Activated CD8-positive, alpha-beta T cell treated with anti-CD3 and anti-CD28 coated beads, Interleukin-2, amount 10 ng/mL, durations not matched to agents 7 days and 5 days (primary cell): ENCODE measurements at places on chromosomes 4 and X. TPM values are rescaled to one million over a fixed set of nuclear protein-coding genes. Genes with fewer than 3 reads are reported as not detected.

GRCh38 chr4:98581126-98581525 lies 77.3 kb downstream of the TSPAN5 start:
- no peak for DNase-seq

The SLC10A4 gene
- not detected for total RNA-seq

GRCh38 chr4:179248821-179249220 lies 1806.6 kb upstream of the AGA start:
- no peak for DNase-seq

DNA sequence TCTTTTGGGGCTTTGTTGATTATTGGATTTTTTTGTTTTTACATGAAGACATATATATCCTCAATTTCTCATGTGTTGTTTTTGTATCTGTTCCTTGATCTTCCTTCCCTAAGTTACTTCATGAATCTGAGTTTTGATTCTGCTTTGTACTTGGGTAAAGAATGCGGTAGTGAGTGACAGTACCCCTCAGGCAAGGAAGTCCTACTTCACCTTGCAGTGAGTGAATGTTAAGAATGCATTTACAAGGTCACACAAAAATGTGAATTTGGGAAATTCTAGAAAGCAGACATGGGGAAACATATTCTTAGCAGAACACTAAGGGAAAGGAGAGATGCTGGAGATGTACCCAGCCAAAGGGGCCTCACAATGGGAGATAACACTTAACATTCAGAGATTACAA lies 373.1 kb upstream of the LCORL start:
- DNase-seq = no peak

DNA sequence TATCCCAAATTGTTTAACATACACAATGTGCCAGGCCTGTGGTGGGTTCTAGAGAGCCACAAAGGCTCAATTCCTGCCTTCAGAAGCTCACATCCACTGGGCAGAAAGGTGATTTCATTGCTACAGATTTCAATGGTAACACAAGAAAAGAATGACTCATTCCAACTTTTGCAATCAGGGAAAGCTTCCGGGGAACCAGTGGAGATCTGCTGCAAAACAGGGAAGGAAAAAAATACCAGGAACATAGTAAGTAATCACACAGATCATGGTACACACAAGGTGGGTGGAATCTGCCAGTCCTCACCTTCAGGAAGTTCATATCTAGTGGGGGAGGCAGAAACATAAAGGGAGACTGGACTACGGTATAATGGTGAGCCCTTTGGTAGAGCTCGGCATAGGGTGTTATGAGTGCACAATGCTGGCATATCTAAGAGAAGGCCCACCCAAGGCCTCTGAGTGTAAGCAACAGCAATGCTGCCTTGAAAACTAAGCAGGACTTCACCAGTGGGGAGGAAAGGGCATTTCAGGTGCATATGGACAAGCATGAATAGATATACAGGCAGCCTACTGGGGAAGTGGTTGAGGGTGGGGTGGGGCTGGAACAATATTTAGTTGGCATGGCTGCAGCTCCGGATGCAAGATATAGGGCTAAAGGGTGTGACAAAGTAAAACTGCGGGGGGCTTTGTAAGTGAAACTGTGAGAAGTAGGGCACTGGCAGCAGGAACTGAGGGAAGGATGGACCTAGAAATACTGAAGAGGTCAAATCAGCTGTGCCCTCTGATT lies 24.2 kb downstream of the GPRIN3 start:
- DNase-seq = peak; percentile 69

GRCh38 chr4:24798036-24798610 lies 2.8 kb downstream of the SOD3 start:
- DNase-seq = no peak

The CENPVL1 gene
- not detected for total RNA-seq

DNA sequence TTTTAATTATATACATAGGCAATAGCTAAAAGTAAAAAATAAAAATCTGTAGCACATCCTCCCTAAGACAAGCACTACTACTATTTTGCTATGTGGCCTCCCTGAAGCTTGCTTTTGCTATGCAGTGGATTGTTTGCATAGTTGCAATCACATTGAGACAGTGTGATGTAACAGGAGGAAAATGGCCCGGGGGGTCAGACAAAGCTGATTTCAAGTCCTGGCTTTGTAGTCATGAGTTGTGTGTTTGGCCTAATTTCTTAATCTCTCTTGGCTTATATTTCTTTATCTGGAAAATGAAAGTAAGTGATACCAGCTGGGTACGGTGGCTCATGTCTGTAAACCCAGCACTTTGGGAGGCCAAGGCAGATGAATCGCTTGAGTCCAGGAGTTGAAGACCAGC lies 166.6 kb downstream of the LHFPL1 start:
- DNase-seq = no peak

- no peak for DNase-seq
Observed at GRCh38 chrX:111035256-111035655, 60.7 kb upstream of the PAK3 start.

The TMEM154 gene
- 20.0 TPM for total RNA-seq

GRCh38 chrX:152020888-152021287 lies 46.4 kb upstream of the GABRE start:
- DNase-seq = no peak

The PLXNB3 gene
- 0.83 TPM for total RNA-seq

DNA sequence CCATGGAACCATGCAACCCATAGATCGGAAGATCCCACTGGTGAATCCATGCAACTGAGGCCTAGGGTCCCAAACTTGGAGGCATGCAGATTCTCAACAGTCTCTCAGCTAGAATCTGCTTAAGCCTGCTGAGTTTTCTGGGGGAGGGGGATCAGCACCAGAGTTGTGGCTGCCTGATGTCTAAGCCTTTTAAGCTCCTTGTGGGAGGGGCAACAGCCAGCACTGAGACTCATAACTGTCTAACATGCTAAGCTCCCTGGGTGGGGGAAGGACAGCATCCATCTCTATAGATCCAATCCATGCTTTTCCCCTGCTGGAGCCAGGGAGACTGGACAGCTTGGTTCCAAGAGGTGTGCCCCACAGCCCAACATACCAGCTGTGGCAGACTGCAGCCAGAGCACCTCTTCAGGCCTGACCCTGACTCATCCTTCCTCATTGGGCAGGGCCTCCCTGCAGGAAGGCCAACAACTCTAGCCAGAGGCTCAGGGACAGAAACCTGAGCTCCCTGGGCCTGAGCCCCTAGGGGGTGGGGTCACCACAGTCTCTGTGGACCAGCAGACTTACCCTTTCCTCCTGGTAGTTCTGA lies 300.1 kb upstream of the SLC7A11 start:
- no peak for DNase-seq

- no peak for DNase-seq
Observed at GRCh38 chr4:48467891-48468290, 15.3 kb upstream of the SLC10A4 start.

DNA sequence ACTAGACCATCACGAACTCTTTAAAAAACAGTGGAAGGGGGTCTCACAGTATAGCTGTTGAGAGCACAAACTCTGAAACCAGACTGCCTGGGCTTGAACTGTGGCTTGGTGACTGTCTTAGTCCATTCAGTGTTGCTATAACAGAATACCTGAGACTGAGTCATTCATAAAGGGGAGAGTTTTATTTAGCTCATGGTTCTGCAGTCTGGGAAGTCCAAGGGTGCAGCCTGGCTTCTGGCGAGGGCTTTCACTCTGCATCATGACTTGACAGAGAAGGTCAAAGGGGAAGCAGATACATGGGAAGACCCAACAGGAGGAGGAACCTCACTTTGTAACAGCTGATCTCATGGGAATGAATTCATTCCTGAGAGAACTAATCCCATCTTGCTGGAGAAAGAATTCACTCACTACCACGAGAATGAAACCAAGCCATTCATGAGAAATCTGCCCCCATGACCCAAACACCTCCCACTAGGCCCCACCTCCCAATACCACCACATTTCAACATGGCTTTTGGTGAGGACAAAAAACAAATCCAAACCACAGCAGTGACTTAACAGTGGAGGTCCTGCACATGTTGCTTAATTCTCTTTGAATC lies 116.7 kb upstream of the STOX2 start:
- DNase-seq = no peak

- no peak for DNase-seq
Observed at GRCh38 chr4:145694929-145695328, 15.0 kb downstream of the C4orf51 start.

DNA sequence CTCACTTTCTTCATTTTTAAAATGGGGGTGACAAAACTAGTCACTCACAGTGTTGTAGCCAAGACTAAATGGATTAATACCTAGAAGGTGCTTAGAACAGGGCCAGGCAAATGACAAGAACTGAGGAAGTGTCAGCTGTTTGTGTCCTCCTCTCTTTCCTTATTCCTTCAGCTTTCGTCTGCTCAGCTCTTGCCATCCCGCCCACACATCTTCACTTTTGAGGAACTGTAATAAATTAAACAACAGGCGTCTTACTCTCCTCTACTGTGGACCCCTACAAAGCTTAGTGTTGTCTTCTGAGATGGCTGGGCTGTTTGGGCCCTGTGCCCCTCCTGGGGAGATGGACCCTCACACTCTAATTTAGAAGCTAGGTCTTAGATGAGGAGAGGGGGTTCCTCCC lies 2.7 kb downstream of the HPSE start:
- DNase-seq = no peak

DNA sequence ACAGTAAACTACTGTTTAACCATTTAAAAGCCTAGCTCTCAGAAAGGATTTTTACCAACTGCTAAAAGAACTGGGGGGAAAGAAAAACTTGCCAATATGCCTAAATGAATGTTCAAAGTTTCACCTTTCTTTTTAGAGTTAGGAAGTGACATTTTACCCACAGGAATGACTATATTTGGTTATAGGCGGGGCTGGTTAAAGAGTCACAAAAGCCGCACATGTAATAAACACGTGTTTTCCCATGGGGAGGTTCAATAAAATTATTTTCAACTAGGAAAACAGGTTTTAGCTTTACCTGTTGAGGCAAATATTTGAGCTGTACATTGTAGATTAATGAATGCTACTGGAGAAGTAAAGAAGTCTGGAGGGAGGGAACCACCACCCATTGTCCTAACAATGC lies 41.6 kb upstream of the UGDH start:
- no peak for DNase-seq

The SPANXA2 gene
- total RNA-seq = not detected

The PCDH19 gene
- total RNA-seq = not detected

DNA sequence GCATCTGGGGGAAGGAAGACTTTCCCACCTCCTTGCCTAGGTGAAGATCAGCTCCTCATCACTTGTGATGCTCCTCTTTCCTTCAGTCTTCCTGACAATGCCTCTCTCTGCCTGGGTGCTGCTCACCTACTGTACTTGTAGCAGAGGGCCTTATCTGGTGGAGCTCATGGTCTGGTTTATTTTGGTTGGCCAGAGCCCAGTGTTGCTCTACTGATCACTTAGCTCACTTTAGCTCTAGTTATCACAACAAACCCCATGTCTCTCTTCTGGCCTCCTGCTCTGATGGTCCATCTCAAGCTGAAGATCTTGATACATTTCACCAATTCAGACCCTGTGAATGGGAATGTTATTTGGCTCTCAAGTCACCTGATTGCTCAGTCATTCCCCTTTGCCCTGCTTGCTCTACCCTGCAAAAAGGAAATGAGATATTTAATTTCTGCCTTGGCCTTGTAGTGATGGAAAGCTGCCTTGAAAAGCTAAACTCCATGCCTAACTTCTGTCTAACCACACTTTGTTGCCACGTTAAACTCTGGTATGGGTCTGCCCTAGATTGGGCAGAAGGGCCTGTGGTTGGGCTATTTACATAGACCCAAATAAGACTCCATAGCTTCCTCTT lies 30.3 kb upstream of the ADH1C start:
- no peak for DNase-seq

The CSN2 gene
- total RNA-seq = not detected

DNA sequence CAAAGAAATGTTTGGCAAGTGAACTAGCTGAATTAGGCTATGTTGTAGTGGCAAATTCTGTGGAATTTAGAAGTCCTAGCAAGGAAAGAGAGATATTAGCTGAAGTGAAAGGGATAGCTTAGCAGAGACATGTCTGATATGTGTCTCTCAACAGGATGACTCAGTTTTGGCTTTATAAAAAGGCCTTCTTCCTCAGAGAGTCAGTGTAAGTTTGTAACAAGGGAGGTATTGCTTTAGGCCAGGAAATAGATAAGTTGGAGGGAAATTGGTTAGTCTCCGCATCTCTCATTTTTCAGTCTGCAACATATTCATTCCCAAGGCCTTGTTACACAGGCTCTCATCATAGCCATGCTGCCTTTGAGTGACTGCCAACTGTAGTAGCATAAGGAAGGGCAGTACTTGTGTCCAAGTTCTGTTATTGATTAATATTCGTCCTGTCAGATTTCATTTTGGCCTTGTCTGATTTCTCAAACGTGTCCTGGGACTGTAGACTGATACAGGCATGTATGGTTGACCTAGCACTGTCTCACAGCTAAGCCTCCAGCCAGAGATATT lies 4.0 kb downstream of the TMEM164 start:
- no peak for DNase-seq

DNA sequence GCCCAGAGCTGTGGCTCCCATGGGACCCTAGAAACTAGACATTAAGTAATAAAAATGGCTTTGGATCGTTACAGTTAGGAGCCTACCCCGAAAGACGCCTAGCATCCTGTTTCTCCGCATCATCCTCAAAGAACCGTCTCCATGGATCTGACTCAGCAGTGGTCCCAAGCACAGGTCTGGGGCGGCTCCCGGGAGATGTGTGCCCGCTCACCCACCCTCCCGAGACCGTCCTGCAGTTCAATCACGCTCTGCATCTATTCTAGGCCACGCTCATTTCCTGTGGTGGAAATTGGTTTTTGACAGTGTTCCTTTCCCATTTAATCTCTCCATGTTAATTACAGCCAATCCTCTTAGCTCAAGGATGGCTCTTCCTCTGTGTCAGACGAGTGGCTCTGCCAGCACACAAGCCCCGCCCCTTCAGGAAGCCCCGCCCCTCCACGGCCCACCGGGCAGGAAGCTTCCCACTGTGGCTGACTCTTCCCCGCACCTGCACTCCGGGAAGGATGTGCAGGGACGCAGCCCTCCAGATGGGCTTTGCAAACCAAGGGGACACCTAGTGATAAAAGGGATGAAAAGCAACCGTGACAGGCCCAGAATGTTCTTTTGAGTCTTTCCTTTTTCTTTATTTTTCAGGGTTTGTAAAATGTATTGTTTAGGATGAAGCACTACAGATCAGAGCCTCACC lies 34.5 kb upstream of the HELT start:
- DNase-seq = peak; percentile 59

DNA sequence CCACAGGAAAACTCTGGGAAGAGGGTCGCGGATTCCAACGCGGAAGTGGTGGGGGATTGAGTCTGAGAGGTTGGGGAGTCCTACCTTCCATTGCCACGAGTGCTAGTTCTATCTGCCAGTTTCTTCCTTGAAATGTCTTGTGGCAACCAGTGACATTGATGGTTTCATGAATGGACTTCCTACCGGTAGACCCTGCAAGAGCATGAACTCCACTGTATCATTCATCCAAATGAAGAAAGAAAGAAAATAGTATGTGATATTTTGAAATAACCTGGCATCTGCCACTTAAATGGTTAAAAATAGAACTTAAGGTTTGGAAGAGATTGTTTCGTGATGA lies 1.1 kb upstream of the SLC10A7 start:
- peak; percentile 26 for DNase-seq

- DNase-seq = no peak
Observed at GRCh38 chr4:140260227-140260626, 106.2 kb upstream of the MAML3 start.

The MEPE gene
- not detected for total RNA-seq

The PABPC1L2A gene
- not detected for total RNA-seq

- no peak for DNase-seq
Observed at GRCh38 chr4:118920247-118920646, 31.6 kb downstream of the SYNPO2 start.
